ENCODE measurements at places on chromosomes 4 and X. TPM values are rescaled to one million over a fixed set of nuclear protein-coding genes. Genes with fewer than 3 reads are reported as not detected.

The SYTL5 gene
- 0.04 TPM for total RNA-seq

The SH3BGRL gene
- total RNA-seq = 65.4 TPM

The RRH gene
- not detected for total RNA-seq

The RS1 gene
- total RNA-seq = not detected

The VSIG4 gene
- total RNA-seq = not detected

The ARMCX6 gene
- 19.2 TPM for total RNA-seq

The MAGEE1 gene
- total RNA-seq = 2.8 TPM

The CT45A2 gene
- total RNA-seq = not detected

The SERPINA7 gene
- not detected for total RNA-seq

The ALG13 gene
- total RNA-seq = 22.3 TPM

The CTSO gene
- 3.7 TPM for total RNA-seq

The N4BP2 gene
- total RNA-seq = 3.1 TPM

The FGG gene
- not detected for total RNA-seq

The SH3TC1 gene
- total RNA-seq = 45.4 TPM

The ESX1 gene
- 0.15 TPM for total RNA-seq

The IL2 gene
- not detected for total RNA-seq

The XG gene
- 11.8 TPM for total RNA-seq

The KIAA1210 gene
- not detected for total RNA-seq

The ASB9 gene
- total RNA-seq = 0.91 TPM

The ELOVL6 gene
- 29.9 TPM for total RNA-seq

The CXCL3 gene
- total RNA-seq = 156 TPM

Data from hair follicular keratinocyte (primary cell).